GM23248 (cell line): ENCODE measurements at places on chromosomes 11 and 22. TPM values are rescaled to one million over a fixed set of nuclear protein-coding genes. Genes with fewer than 3 reads are reported as not detected.

Gene FOLH1
- total RNA-seq = not detected in 2 replicates

- H3K27ac ChIP-seq = no peak overlapping the region
- H3K4me3 ChIP-seq = no peak overlapping the region
- no peak for DNase-seq
- H3K4me1 ChIP-seq = peaks cover 24% of the 10 kb centered on the region
- H3K36me3 ChIP-seq = peaks cover 4% of the 10 kb centered on the region; the same call in 1 of the 2 replicates
Measured at GRCh38 chr11:35237351-35237750, 98.4 kb downstream of the CD44 start.

DNA sequence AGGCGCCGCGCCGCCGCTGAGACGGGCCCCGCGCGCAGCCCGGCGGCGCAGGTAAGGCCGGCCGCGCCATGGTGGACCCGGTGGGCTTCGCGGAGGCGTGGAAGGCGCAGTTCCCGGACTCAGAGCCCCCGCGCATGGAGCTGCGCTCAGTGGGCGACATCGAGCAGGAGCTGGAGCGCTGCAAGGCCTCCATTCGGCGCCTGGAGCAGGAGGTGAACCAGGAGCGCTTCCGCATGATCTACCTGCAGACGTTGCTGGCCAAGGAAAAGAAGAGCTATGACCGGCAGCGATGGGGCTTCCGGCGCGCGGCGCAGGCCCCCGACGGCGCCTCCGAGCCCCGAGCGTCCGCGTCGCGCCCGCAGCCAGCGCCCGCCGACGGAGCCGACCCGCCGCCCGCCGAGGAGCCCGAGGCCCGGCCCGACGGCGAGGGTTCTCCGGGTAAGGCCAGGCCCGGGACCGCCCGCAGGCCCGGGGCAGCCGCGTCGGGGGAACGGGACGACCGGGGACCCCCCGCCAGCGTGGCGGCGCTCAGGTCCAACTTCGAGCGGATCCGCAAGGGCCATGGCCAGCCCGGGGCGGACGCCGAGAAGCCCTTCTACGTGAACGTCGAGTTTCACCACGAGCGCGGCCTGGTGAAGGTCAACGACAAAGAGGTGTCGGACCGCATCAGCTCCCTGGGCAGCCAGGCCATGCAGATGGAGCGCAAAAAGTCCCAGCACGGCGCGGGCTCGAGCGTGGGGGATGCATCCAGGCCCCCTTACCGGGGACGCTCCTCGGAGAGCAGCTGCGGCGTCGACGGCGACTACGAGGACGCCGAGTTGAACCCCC, 798 bp downstream of the BCR start:
- peak overlapping the region; percentile 72 for H3K4me3 ChIP-seq
- peak; percentile 43 for DNase-seq
- no peaks in the 10 kb centered on the region for H3K27me3 ChIP-seq
- no peak overlapping the region for H3K27ac ChIP-seq
- H3K36me3 ChIP-seq = no peaks in the 10 kb centered on the region

- peak; percentile 94 for DNase-seq
- H3K27me3 ChIP-seq = no peaks in the 10 kb centered on the region
- peak overlapping the region; percentile 67 for H3K27ac ChIP-seq
- no peak overlapping the region for H3K4me3 ChIP-seq
- H3K36me3 ChIP-seq = no peaks in the 10 kb centered on the region
Measured at GRCh38 chr22:27238935-27239510, 562.5 kb downstream of the MN1 start.

DNA sequence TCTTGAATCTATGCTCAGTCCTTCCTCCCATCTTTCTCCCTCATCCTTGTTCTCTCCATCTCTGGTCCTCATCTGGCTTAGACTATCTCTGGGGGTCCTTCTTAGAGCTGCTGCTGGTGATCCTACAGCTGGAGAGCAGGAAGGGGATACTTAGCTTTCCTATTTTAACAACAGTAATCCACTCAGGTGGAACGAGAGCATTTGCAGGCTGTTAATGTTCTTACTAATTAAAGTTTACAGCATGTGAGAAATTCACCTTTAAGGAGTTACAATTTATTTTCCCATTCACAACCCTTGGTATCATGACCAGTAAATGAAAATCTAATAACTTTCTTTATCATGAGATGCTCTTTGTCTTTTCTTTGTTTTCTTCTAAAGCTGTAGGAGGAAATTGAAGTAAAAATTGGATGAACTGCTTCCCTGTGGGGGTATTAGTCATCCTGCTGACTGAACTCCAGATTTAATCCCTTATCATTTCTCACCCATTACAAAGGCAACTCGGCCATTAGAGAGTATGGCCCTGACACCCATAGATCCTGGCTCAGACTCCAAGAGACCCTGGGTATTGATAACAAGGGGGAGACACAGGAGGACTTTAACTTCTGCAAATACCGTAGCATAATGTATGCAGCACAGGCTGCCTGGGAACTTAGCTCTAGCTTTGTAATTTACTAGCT, 37.6 kb upstream of the MTNR1B start:
- H3K27me3 ChIP-seq = no peaks in the 10 kb centered on the region; the same call in none of the 2 replicates
- no peaks in the 10 kb centered on the region for H3K4me1 ChIP-seq
- DNase-seq = peak; percentile 28
- no peak overlapping the region for H3K4me3 ChIP-seq
- no peaks in the 10 kb centered on the region for H3K36me3 ChIP-seq

DNA sequence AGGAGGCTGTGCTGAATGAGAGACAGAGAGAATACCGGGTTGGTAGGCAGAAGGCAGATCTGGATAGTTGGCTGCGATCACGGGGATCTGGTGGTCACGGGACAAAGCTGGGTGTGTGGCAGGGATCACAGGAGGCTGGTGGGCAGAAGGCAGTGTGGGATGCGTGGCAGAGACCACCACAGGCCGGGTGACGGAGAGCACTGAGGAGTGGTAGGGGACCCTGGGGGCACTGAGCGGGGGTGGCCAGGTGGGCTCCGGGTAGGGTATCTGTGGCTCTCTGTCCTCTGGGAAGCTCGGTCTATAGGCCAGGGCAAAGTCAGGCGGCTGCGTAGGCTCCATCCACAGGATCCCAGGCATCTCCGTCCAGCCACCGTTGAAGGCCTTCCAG, 1.4 kb downstream of the CD248 start:
- DNase-seq = peak; percentile 64
- H3K4me3 ChIP-seq = peak overlapping the region; percentile 87
- peak overlapping the region; percentile 94 for H3K27ac ChIP-seq
- peaks cover 23% of the 10 kb centered on the region for H3K4me1 ChIP-seq

GRCh38 chr22:44472598-44472997, 25.4 kb downstream of the RTL6 start:
- no peak overlapping the region for H3K4me3 ChIP-seq
- H3K27ac ChIP-seq = no peak overlapping the region
- no peaks in the 10 kb centered on the region for H3K36me3 ChIP-seq
- no peaks in the 10 kb centered on the region; the same call in 1 of the 2 replicates for H3K27me3 ChIP-seq

DNA sequence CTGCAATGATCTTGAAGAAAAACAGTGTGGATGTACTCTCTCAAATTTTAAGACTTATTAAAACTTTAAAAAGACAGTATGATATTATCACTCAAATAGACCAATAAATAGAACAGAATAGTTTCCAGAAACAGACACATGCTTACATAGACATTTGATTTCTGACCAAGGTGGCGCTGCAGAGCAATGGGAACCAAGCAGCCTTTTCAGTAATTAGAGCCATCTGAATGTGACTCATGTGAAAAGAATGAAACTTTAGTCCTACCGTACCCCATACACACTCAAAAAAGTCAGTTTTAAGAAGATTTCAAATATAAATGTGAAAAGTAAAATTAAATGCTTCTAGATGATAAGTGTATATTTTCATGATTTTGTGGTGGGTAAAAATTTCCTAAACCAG, 74.2 kb upstream of the MS4A8 start:
- H3K27me3 ChIP-seq = no peaks in the 10 kb centered on the region
- H3K36me3 ChIP-seq = no peaks in the 10 kb centered on the region
- no peak overlapping the region for H3K4me3 ChIP-seq
- H3K27ac ChIP-seq = no peak overlapping the region
- no peaks in the 10 kb centered on the region for H3K4me1 ChIP-seq

Gene KRTAP5-7
- total RNA-seq = not detected in 2 replicates

GRCh38 chr22:44582016-44582415, 84.0 kb upstream of the RTL6 start:
- peaks cover 3% of the 10 kb centered on the region; the same call in 1 of the 2 replicates for H3K4me1 ChIP-seq
- DNase-seq = no peak
- no peak overlapping the region for H3K27ac ChIP-seq
- no peaks in the 10 kb centered on the region for H3K36me3 ChIP-seq

Gene ELP4
- 11.8 and 20.1 TPM in 2 replicates for total RNA-seq

Gene SCGB1C1
- not detected in 2 replicates for total RNA-seq

DNA sequence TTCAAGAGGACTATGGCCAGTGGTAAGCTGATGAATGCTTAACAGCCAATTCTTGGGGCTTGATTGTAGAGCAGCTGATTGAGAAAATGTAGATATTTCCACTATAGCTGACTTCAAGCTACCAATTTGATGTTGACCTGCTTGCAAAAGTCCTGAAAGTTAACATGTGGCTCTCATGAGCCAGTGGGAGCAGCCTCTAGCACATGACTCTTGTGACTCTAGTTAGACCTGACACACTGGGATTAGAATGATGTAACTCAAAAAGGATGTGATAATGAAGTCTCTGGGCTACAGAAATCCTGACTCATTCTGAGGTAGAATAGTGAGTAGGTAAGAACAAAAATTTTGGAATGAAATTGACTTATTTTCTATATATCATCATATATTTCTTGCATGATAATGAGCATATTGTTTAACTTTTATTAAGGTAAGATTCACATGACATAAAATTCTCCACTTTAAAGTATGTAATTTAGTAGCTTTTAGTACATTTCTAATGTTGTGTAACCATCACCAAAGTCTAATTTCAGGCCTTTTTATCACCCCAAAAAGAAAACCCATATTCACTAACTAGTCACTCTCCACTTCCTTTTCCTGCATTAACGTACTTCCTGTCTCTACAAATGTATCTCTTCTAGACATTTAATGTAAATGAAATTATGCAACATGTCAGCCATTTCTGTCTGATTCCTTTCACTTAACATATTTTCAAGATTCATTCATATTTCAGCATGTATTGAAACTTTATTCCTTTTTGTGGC, 16.1 kb upstream of the OR52H1 start:
- DNase-seq = peak; percentile 42
- no peak overlapping the region for H3K4me3 ChIP-seq
- H3K27ac ChIP-seq = no peak overlapping the region
- H3K4me1 ChIP-seq = 0 out of 2 replicates have a peak, but pooled peaks cover 4% of the 10 kb centered on the region
- no peaks in the 10 kb centered on the region for H3K36me3 ChIP-seq

GRCh38 chr11:119363081-119363850, 16.8 kb upstream of the MFRP start:
- H3K27ac ChIP-seq = no peak overlapping the region
- H3K4me1 ChIP-seq = peaks cover 32% of the 10 kb centered on the region
- no peaks in the 10 kb centered on the region for H3K36me3 ChIP-seq
- DNase-seq = no peak
- no peak overlapping the region for H3K4me3 ChIP-seq

GRCh38 chr11:69954756-69955155, 123.4 kb upstream of the ANO1 start:
- no peaks in the 10 kb centered on the region for H3K36me3 ChIP-seq
- H3K4me3 ChIP-seq = no peak overlapping the region
- H3K27ac ChIP-seq = no peak overlapping the region
- DNase-seq = no peak
- H3K4me1 ChIP-seq = 0 out of 2 replicates have a peak, but pooled peaks cover 2% of the 10 kb centered on the region
- H3K27me3 ChIP-seq = peaks cover 26% of the 10 kb centered on the region; the same call in 1 of the 2 replicates

DNA sequence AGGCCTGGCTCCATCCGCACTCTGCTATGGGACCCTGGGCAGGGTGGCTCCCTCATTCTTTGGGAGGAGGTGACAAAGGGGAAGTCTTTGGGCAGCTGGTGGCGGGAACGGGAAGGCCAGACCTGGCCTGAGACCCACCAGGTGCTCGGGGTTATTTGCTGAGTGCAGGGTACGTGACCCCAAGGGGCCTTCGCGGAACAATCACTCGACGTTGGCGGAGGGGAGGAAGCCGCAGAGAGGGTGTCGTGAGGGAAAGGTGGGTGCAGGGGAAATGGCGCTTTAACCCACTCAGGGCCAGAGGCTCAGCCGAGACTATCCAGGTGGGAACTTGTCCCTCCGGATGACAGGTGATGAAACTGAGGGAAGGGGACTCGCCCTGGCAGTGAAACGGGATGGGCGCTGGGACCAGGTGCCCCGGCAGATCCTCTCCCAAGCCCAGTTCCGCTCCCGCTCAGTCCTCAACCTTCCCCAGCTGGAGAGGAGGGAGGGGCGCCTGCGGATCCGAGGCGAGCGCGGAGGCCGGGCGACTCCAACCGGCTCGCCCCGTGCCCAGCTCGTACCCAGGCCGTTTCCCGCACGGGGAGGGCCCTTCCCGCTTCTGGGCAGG, 911 bp downstream of the A4GALT start:
- H3K4me3 ChIP-seq = peak overlapping the region; percentile 77
- H3K36me3 ChIP-seq = no peaks in the 10 kb centered on the region
- DNase-seq = no peak
- peaks cover 15% of the 10 kb centered on the region; the same call in 1 of the 2 replicates for H3K4me1 ChIP-seq
- H3K27ac ChIP-seq = no peak overlapping the region
- H3K27me3 ChIP-seq = no peaks in the 10 kb centered on the region

DNA sequence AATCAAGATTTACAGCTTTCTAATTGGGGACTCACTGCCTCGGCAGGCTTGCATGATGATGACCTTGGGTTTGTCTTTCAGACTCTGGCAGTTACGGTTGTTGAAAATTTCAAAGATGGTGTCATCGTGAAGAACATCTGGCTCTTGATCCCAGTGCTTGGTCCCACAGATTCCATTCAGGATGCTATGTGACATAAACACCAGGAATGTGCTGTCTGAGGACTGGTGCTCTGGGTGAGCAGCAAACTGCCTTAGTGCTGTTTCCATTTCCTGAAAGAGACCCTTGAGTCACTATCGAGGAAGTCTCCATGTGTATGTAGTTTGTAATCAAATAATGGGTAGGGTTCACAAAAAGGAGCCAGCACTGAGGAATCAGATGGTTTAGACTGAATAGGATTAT, 7.1 kb downstream of the CASP12 start:
- 0 out of 2 replicates have a peak, but pooled peaks cover 3% of the 10 kb centered on the region for H3K27me3 ChIP-seq
- no peak overlapping the region for H3K27ac ChIP-seq
- no peaks in the 10 kb centered on the region for H3K36me3 ChIP-seq
- no peak overlapping the region for H3K4me3 ChIP-seq

GRCh38 chr11:14347991-14348390, 11.0 kb downstream of the RRAS2 start:
- H3K4me1 ChIP-seq = peaks cover 29% of the 10 kb centered on the region
- H3K36me3 ChIP-seq = peaks cover 15% of the 10 kb centered on the region; the same call in 1 of the 2 replicates
- no peak overlapping the region for H3K27ac ChIP-seq
- no peaks in the 10 kb centered on the region for H3K27me3 ChIP-seq
- DNase-seq = no peak

Gene NAALAD2
- 0.76 TPM in 1 of 2 replicates, not detected in the other for total RNA-seq

DNA sequence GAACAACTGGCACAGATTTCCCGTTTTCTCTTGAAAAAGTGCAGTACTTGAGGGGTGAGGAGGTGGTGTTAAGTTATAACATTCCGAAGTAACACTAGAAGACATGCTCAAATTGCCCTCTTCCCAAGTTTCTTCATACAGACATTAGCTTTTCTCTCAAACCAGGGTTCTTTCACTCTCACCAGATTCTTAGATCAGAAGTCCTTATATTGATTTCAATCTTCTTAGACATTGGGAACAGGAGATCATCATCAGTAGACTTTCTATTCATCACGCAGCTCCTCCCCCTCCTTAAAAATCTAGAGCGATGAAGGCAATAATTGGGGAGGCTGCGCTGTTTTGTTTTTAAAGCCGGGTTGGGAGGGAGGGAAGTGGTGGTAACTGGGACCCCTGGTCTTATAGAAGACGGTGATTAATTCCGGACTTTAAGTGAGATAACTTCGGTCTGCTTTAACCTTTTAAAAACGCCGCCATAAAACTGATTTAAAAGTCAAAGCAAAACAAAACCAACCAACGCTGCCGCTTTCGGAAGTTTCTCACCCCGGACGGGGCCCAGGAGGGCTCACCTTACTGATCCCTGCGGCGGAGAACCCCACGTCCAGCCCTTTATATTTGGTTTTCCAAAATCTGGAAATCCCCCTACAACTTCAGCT, 665 bp downstream of the USP28 start:
- H3K27ac ChIP-seq = peak overlapping the region; percentile 28; the same call in 1 of the 2 replicates
- peaks cover 10% of the 10 kb centered on the region for H3K4me1 ChIP-seq
- DNase-seq = peak; percentile 51
- H3K4me3 ChIP-seq = peak overlapping the region; percentile 91
